Liver (tissue), 10 donors: ENCODE measurements at places on chromosomes 3 and 15. TPM values are rescaled to one million over a fixed set of nuclear protein-coding genes. Genes with fewer than 3 reads are reported as not detected.

The CLCN2 gene
- 3.6 TPM for total RNA-seq

The CHL1 gene
- 8.1 TPM for total RNA-seq

DNA sequence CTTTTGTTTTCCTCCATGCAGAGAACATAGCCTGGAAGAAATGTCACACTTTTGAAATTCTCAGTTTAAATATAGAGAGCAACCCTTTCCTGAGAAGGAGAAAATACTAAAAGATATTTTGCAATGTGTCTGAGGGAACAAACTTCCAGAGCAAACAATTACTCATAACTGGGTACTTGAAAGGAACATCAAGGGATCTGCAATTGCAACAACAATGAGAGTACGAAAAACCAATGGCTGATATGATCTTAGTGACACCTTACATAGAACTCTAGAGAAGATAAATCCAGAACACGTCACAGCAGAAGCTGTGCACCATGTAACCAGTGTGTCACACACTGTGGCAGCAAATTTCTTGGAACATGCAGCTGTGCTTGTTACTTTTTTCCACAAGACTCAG is 14.6 kb upstream of the ARPP21 start:
- no peaks in the 10 kb centered on the region for H3K4me1 ChIP-seq
- no peak overlapping the region for H3K4me3 ChIP-seq
- no peaks in the 10 kb centered on the region for H3K27me3 ChIP-seq
- DNase-seq: no peak
- no peaks in the 10 kb centered on the region for H3K36me3 ChIP-seq

GRCh38 chr3:47715928-47716327 is 65.8 kb downstream of the SMARCC1 start:
- H3K27ac ChIP-seq: no peak overlapping the region
- DNase-seq: no peak
- H3K36me3 ChIP-seq: peaks cover 21% of the 10 kb centered on the region

DNA sequence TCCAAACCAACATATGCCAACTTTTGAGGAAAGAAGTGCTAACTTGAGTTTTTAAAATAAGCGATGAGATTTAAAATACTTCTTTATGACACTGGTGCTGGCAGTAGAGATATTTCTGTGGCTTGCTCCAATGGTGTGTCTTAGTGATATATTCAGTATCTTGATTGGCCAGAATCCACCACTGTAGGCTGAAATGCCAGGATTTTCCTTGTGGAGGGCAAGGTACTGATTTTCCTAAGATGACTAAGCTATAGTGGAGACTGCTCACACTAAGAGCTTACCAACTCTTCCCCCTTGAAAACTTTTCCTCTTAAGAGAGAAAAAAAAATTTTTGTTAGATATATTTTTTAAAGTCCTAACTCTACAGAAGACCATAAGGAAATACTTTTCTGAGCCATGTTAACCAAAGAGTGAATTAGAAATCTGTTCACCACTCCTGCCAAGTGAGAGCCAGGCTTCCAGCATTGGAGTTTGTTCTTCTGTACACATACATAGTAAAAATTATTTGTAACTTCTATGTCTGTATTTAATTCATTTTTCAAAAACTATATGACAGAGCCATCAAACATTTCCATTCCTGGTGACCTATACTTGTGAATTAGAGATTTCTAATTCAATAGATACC is 109.1 kb downstream of the PPP2R3A start:
- H3K4me3 ChIP-seq: no peak overlapping the region
- H3K27ac ChIP-seq: no peak overlapping the region
- no peaks in the 10 kb centered on the region for H3K27me3 ChIP-seq
- no peak for DNase-seq

DNA sequence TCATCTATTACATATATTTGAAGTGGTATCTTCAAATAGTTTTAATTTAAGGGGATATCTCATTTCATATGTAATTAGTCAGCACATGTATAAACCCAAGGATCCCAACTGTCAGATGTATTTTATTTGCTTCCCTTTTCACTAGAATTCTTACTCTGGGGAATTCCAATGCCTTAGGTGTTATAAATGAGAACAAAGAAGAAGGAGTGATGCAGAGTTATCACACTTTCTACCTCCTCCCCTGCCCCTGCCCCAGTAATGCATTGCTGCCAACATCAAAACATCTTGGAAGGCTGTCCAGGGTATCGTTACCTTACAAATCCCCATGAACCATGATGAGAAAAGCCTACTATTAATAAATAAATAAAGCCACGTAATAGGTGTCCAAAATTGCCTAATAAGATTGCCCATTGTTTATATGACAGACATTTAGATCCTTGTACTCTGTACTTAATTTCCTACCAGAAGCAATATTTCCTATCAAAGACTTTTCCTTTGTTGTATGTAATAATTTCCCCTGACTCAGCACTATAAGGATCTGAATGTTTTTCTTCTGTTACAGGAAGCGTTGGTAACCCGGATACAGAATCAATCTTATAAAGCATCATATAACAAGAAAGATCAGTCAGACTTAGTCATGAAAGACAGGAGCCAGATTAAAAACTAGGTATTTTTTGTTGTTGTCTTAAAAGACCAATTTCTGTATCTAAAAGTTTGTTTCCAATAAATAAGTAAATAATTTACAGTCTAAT is 38.8 kb downstream of the CBLB start:
- DNase-seq: no peak
- peaks cover 5% of the 10 kb centered on the region for H3K4me1 ChIP-seq
- H3K27me3 ChIP-seq: no peaks in the 10 kb centered on the region
- H3K27ac ChIP-seq: no peak overlapping the region

GRCh38 chr15:53034767-53035245 is 244.7 kb upstream of the ONECUT1 start:
- H3K27me3 ChIP-seq: no peaks in the 10 kb centered on the region
- H3K36me3 ChIP-seq: no peaks in the 10 kb centered on the region
- peak; percentile 62 for DNase-seq
- peaks cover 33% of the 10 kb centered on the region for H3K4me1 ChIP-seq
- peak overlapping the region; percentile 63 for H3K27ac ChIP-seq
- no peak overlapping the region for H3K4me3 ChIP-seq

GRCh38 chr15:44705986-44706385 is 5.1 kb downstream of the PATL2 start:
- no peak overlapping the region for H3K27ac ChIP-seq
- no peaks in the 10 kb centered on the region for H3K27me3 ChIP-seq
- no peaks in the 10 kb centered on the region for H3K4me1 ChIP-seq
- no peaks in the 10 kb centered on the region for H3K36me3 ChIP-seq
- no peak for DNase-seq

- DNase-seq: no peak
- H3K4me3 ChIP-seq: no peak overlapping the region
- H3K36me3 ChIP-seq: no peaks in the 10 kb centered on the region
- peaks cover 7% of the 10 kb centered on the region for H3K27me3 ChIP-seq
- no peak overlapping the region for H3K27ac ChIP-seq
These were observed 4.8 kb downstream of the VWA5B2 start for GRCh38 chr3:184234224-184234623.

DNA sequence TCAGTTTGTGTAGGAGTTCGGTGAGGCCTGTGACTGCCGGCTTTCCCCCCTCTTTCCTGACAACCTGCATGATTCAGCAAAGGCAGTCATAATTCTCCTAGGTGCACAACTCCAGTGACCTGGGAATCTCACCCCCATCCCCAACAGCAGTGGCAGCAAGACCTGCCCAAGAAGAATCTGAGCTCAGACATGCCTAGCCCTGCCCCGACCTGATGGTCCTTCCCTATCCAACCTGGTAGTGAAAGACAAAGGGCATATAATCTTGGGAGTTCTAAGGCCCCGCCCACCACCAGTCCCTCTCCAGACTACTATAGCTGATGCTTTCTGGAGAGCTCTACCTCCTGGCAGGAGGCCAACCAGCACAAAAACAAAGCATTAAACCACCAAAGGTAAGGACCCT is 44.2 kb upstream of the ZBED2 start:
- no peaks in the 10 kb centered on the region for H3K4me1 ChIP-seq
- DNase-seq: no peak
- H3K4me3 ChIP-seq: no peak overlapping the region
- H3K27me3 ChIP-seq: no peaks in the 10 kb centered on the region
- no peak overlapping the region for H3K27ac ChIP-seq
- no peaks in the 10 kb centered on the region for H3K36me3 ChIP-seq

DNA sequence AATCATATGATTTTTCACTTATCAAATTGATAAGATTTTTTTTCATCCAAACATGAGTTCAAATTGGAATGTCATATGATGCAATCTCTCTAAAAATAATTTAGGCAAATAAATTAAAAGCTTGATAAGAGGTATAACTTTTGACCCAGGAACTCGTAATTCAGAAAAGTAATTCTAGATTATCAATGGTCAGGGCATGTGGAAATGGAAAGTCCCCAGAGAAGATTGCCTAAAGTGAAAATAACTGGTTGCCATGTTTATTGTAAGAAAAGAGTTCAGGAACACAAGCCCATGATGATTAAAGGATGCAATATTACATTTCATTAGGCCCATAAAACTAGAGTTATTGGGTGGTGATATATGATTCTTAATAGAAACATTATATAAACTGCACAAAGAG is 1514.8 kb downstream of the SI start:
- no peak for DNase-seq
- H3K36me3 ChIP-seq: no peaks in the 10 kb centered on the region

DNA sequence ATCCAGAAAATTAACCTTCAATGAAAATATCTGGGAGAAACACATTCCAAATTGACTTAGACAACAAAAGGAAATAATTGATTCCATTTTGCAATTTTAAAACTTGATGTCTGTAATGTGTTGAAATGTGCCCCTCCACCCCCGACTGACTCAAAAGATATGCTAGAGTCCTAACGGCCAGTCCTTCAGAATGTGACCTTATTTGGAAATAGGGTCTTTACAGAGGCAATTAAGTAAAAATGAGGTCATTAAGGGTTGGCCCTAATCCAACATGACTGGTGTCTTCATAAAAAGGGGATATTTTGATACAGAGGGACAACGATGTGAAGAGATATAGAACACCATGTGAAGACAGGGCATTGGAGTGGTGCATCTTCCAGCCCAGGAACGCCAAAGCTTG is 153.9 kb downstream of the PDZRN3 start:
- no peaks in the 10 kb centered on the region for H3K27me3 ChIP-seq
- no peak overlapping the region for H3K4me3 ChIP-seq
- no peaks in the 10 kb centered on the region for H3K4me1 ChIP-seq
- H3K27ac ChIP-seq: no peak overlapping the region
- DNase-seq: no peak
- no peaks in the 10 kb centered on the region for H3K36me3 ChIP-seq

DNA sequence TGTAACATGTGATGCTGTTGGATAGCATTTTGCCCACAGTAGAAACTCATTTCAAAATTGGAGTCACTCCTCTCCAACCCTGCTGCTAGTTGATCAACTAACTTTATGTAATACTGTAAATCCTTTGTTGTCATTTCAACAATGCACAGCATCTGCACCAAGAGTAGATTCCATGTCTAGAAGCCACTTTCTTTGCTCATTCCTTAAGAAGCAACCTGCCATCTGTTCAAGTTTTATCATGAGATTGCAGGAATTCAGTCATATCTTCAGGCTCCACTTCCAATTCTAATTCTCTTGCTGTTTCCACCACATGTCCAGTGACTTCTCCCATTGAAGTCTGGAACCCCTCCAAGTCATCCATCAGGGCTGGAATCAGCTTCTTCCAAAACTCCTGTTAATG is 42.9 kb downstream of the AKAP13 start:
- H3K36me3 ChIP-seq: no peaks in the 10 kb centered on the region
- H3K4me1 ChIP-seq: peaks cover 3% of the 10 kb centered on the region
- H3K27me3 ChIP-seq: no peaks in the 10 kb centered on the region
- DNase-seq: no peak

- DNase-seq: no peak
- no peaks in the 10 kb centered on the region for H3K4me1 ChIP-seq
- no peaks in the 10 kb centered on the region for H3K27me3 ChIP-seq
- no peak overlapping the region for H3K4me3 ChIP-seq
- H3K36me3 ChIP-seq: no peaks in the 10 kb centered on the region
These were observed 8.3 kb downstream of the IQSEC1 start for GRCh38 chr3:13064964-13065363.

DNA sequence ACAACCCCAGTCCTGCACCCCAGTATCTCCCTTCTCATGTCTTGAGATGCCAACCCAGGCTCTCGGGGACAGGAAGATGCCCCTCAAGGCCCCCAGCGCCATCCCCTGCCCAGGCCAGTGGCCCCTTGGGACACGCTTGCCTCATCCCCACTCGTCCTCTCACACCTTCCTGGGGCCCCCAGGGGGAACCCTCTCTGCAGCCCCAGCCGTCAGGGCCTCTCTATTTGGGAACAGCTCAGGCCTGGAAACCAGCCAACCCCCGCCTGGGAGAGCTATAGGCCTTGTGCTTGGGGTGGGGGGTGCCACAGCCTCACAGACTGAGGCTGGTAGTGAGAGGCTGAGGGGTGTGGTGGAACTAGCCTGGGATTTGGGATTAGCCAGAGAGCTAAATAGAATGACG is 7.8 kb downstream of the LINGO1 start:
- no peak overlapping the region for H3K27ac ChIP-seq
- H3K4me1 ChIP-seq: no peaks in the 10 kb centered on the region
- no peaks in the 10 kb centered on the region for H3K36me3 ChIP-seq
- no peaks in the 10 kb centered on the region for H3K27me3 ChIP-seq
- H3K4me3 ChIP-seq: no peak overlapping the region

DNA sequence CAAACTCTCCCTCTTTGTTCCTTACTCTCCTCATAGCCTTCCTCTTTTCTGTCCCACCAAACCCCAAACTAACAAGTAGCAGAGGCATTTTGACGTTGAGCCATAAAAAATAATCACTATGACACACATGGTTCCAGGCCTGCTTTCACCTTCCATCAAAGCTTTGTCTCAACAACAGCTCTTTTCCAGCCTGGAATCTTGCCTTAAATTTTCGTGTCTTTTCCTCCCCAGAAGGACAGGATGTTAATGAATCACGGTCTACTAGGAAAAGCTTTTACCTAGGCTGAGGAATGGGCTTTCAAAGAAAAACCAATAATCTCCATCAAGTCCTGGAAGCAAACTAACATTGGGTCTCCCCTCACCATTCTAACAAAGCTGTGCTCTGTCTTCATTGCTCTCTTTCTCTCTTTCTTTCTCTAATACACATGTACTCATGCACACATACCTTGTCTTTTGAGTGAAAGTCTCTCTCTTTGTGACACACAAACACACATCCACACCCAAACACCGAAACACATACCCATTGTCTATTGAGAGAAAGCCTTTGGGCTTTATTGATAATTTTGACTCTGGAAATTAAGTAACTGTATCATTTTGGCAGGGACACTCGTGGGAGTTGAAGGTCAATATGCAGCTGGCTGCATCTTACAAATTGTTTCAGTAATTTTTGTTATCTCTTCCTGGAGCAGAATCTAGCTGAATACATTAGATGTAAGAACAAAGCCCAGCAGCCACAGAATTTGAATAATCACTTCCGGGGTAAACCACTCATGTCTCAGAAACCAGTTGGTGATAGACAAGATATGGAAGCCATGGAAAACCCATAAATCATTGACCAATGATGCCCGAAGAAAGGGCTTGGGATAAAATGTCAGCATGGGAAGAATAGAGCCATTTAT is 107.4 kb upstream of the SLC4A7 start:
- no peaks in the 10 kb centered on the region for H3K36me3 ChIP-seq
- DNase-seq: no peak
- no peaks in the 10 kb centered on the region for H3K4me1 ChIP-seq
- no peak overlapping the region for H3K4me3 ChIP-seq
- no peaks in the 10 kb centered on the region for H3K27me3 ChIP-seq

GRCh38 chr3:12832350-12833221 is 8.8 kb downstream of the RPL32 start:
- no peak for DNase-seq
- H3K4me3 ChIP-seq: no peak overlapping the region
- H3K27ac ChIP-seq: no peak overlapping the region
- peaks cover 57% of the 10 kb centered on the region for H3K36me3 ChIP-seq
